Stimulated activated CD4-positive, alpha-beta T cell treated with anti-CD3 and anti-CD28 coated beads, Interleukin-15, amount 100 ng/mL, for 24 hours (primary cell): ENCODE measurements at places on chromosomes 1 and 21.

GRCh38 chr1:185850366-185850765 lies 116.2 kb downstream of the HMCN1 start:
- DNase-seq = no peak

DNA sequence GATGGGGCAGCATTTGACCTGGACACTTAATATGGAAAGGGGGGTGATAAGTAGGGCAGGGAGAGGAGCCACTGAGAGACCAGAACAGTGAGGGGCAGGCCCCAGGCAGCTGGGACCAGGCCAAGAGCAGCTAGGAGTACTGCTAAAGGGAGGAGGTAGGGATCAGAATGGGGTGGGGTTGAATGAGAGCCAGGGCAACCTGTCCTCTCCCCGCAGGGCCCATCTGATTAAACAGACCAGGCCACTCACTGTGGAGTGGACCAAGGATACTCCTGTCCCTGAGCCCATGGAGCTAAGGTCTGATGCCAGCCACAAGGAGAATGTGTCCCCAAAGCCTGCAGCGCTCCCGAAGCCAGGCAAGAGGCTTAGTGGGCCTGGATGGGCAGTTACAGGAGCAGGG lies 2.1 kb downstream of the C1orf167 start:
- DNase-seq = no peak

DNA sequence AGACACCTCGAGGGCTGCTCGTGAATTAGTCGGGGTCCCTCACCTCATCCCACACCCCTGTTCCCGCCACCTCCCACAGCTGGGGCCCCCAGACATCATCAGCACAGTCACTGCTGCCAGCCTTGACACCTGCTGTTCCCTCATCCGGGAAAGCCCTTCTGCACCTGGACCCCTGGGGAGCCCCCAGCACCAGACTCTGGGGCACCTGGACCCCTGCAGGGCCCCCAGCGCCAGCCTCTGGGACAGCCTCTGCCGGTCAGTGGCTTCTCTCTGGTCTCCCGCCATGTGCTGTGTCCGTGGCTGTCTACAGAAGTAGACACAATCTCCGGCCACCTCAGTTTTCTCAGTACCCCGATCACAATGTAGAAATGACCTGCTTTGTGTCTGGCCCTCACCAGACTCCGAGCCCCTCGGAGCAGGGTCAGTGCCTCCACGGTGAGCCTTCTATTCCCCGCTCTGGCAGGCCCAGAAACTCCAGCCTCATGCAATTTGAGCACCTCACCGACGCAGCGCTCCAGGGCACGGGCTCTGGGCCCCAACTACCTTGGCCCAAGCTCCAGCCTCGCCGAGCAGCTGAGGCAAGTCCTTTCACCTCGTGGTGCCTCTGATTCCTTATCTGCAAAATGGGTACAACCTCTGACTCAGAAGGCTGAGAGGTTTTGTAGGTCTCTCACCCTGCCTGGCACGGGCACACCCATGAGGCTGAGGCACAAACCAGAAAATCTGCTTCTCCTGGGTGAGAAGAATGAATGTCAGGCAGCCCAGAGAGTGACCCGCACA lies 84.7 kb downstream of the RIPK4 start:
- no peak for DNase-seq

DNA sequence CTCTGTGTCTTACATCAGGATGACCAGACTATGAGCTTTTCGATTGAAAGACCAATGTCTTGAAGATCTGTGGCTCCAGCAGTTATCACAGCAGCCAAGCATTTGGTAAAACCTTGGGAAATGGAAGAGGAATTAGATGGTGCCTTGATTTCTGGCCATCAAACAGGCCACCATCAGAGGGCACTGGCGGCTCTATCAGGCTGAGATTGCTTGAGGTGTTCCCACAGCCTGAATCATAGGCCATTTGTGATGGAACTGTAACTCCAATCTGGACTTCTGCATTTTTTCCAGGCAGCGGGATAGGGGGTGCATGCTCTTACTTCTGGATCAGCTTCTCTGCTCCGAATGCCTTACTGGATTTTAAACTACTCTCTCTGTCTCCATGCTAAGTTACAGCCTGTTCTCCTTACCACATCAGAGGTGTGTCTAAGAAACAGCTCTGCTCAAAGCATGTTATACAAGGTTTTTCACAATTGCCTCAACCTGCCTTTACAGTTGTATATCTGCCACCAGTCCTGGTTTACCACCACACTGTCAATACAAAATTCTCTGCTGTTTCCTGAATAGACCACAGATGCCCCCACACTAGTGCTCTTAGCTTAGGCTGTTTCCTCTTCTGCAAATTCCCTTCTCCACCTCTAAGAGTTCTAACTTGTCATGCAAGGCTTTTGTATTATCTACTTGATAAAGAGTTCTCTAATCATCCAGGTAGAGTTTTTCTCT lies 180.9 kb downstream of the PTGER3 start:
- no peak for DNase-seq

- DNase-seq = no peak
Observed at GRCh38 chr1:203926025-203926540, 64.7 kb downstream of the SNRPE start.

- DNase-seq = no peak
Observed at GRCh38 chr1:210384625-210385024, 55.9 kb downstream of the HHAT start.

- DNase-seq = no peak
Observed at GRCh38 chr21:45629046-45629981, 14.2 kb upstream of the PCBP3 start.

GRCh38 chr1:204171751-204172178 lies 5.6 kb upstream of the REN start:
- no peak for DNase-seq

- no peak for DNase-seq
Observed at GRCh38 chr1:171221665-171222591, 26.4 kb upstream of the FMO1 start.

GRCh38 chr1:42333662-42334239 lies 1.3 kb downstream of the FOXJ3 start:
- no peak for DNase-seq

GRCh38 chr1:69994241-69994640 lies 211.1 kb downstream of the LRRC40 start:
- DNase-seq = no peak

DNA sequence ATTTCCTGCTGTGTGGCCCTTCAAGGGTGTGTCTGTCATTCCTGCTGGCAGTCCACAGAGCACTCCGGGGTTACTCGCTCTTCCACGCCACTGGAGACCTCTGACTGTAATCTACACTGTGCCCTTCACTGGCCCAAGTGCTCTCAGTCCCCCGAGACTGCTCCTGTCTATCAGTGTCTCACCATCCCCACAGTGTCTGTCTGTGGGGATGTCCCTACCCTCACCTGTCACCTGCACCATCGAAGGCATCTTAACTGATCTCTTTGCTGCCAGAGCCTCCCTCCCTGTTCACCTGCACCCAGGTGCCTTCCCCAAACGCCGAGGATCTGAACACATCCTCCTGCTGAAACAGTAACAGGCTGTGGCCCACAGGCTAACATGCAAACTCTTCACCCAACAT lies 136.7 kb downstream of the MATN1 start:
- DNase-seq = no peak

GRCh38 chr1:65911679-65912078 lies 119.0 kb downstream of the PDE4B start:
- no peak for DNase-seq

DNA sequence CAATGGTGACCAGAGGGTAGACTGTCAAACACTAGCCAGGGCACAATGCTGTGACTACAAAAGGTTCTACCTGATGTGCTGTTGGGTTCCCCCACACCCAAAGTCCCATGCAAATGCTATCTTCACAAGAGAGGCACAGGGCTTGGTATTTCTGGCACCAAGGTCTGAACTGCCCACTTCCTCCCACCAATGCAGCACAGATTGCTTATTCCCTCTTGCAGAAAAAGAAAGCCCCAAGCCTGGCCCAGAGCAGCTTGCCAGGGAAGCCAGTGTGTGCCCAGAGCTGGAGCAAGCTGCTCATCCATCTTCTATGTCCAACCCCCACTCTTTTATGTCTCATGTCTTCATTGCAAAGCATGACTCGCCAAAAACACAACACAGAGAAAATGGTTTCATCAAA lies 149.4 kb upstream of the CAMK1G start:
- no peak for DNase-seq

DNA sequence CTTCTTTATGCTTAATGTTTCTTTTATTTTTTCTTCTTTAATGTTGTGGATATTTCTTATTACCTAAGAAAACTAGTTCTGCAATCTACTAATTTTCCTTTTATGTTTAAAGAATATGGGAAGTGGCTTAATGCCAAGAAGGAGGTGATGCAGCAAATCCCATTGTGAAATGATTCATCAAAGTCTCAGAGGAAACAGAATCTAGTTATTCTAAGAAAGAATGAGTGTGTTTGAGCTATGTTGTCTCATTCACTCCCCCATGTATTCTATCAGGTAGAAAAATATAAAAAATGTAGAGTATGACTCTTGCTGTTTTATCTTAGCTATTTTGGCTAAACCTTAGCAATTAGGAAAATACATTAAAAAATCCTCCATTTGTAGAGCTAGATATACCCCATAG lies 659.9 kb upstream of the RGS18 start:
- DNase-seq = no peak

DNA sequence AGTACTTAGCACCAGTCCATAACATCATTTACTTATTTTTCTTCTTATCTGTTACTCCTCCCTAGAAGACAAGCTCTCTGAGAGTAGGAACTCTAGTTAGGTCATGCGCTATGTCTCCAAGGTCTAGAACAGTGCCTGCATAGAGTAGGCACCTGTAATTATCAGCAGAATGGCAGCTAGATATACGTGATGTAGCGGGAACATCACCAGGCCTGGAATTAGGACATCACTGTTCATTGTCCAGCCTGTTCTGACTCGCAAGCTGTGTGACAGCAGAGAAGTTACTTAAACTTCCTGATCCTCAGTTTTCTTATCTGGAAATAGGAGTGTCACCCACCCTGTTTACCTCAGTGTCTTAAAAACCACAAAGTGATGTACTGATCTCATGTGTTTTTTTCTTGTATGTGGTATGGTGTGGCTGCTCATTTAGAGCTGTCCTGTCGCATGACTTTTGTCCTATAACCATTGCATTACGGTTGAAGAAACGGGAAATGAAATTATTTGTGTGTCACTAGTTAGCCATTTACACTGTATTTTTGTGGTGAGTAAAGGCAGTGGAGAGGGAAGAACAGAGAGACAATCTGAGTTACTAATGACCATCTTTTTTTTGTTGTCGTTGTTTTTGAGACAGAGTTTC lies 37.1 kb upstream of the EXO1 start:
- DNase-seq = no peak
